Aorta (tissue), 5 donors: ENCODE measurements at places on chromosomes 2 and 18. TPM values are rescaled to one million over a fixed set of nuclear protein-coding genes. Genes with fewer than 3 reads are reported as not detected.

- H3K36me3 ChIP-seq = peaks cover 2% of the 10 kb centered on the region
- H3K27ac ChIP-seq = no peak overlapping the region
- H3K4me3 ChIP-seq = no peak overlapping the region
- H3K4me1 ChIP-seq = no peaks in the 10 kb centered on the region
- no peaks in the 10 kb centered on the region for H3K27me3 ChIP-seq
Measured at GRCh38 chr2:241665731-241666440, 20.7 kb downstream of the DTYMK start.

DNA sequence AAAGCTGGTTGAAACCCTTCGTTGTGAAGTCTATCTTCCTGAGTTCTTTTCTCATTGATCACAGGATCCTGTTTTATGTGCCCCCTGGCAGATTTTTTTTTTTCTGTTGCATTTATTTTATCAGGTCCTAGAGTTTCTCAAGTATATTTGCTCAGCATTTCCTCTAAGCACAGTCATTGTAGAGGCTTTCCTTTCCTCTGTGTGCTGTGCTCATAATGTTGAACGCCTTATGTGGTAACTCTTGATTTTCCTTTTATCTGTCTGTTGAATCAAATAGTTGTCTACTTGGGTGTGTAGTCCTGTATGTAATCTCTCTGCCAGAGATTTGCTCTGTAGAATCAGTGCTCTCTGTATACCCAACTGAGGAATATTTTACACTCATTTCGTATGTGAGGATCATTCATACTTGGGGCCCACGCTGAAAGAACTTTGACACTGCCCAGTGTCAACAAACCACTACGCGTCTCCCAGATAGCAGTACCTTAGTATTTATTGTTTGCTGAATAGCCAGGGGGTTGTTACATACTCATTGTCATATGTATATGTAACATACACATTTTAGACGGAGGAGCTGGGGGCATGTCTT, 118.2 kb downstream of the CTNNA2 start:
- H3K4me1 ChIP-seq = no peaks in the 10 kb centered on the region
- H3K27me3 ChIP-seq = no peaks in the 10 kb centered on the region
- H3K4me3 ChIP-seq = no peak overlapping the region
- DNase-seq = no peak

DNA sequence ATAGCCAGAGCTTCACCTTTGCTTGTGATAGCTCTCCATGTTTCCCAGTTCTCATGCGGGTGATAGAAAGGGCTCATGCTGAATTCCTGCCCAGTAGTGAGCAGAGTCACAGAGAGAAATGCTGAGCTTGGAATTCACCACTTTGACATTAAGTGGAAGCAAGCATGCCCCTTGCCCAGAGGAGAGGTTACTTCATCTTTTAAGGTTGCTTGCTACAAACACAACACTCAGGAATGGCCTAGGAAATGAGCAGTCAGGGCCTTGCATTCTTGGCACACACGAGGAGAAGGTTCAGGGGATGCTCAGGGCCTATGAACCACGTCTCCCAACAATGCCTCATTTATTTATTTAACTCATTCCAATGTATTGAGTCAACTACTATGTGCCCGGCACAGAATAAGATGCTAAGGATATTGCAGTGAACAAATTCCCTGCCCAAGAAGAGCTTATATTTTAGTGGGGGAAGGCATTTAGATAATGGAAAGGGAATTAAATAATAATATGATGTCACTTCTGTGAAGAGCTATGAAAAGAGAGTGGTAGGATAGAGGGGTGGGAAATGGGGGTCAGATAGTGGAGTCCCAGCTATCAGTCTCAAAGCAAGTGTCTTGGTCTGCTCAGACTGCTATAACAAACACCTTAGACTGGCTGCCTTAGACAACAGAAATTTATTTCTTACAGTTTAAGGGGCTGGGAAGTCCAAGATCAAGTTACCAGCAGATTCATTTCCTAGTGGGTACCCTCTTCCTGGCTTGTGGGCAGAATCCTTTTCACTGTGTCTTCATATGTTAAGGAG, 42.1 kb downstream of the DDX18 start:
- H3K27ac ChIP-seq = no peak overlapping the region
- no peaks in the 10 kb centered on the region for H3K4me1 ChIP-seq
- no peak for DNase-seq
- H3K4me3 ChIP-seq = no peak overlapping the region
- H3K27me3 ChIP-seq = no peaks in the 10 kb centered on the region
- H3K36me3 ChIP-seq = no peaks in the 10 kb centered on the region

DNA sequence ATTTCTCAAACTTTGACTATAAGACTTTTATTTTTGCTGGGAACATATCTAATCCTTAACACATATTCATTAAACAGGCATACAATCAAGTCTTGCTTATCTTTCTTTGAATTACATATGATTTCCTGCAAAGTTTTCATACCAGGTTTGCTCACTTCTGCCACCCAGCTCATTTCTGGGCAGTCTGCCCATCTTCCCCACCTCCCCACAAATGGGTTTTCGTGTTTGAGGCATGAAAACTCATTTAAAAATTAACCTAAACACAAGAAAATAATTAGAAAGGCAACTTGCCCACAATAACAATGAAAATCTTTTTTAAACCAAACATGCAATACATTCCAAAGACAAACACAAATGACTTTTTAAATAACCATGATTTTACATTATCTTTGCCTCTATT, 3.4 kb downstream of the CHST9 start:
- no peaks in the 10 kb centered on the region for H3K27me3 ChIP-seq
- H3K4me3 ChIP-seq = no peak overlapping the region
- H3K4me1 ChIP-seq = no peaks in the 10 kb centered on the region
- no peaks in the 10 kb centered on the region for H3K36me3 ChIP-seq

DNA sequence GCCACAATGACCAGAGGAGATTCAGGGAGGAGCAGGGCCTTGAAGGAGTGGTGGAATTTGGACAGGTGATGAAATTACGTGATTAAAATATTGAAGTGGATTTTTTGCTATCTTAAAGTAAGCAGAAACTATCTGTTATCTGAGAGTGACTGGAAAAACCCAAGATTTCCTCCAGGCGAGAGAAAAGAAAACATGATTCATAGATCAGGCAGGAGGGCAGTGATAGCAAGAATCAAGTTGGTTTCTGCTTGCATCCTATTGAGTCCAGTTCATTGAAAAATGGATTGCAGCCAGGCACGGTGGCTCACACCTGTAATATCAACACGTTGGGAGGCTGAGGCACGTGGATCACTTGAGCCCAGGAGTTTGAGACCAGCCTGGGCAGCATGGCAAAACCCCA, 127.8 kb downstream of the NXPH2 start:
- no peaks in the 10 kb centered on the region for H3K4me1 ChIP-seq
- no peak for DNase-seq
- no peaks in the 10 kb centered on the region for H3K27me3 ChIP-seq
- no peaks in the 10 kb centered on the region for H3K36me3 ChIP-seq

- no peaks in the 10 kb centered on the region for H3K4me1 ChIP-seq
- DNase-seq = no peak
- H3K27me3 ChIP-seq = no peaks in the 10 kb centered on the region
- no peak overlapping the region for H3K27ac ChIP-seq
- no peak overlapping the region for H3K4me3 ChIP-seq
- no peaks in the 10 kb centered on the region for H3K36me3 ChIP-seq
Measured at GRCh38 chr2:20430035-20430434, 16.8 kb upstream of the RHOB start.

DNA sequence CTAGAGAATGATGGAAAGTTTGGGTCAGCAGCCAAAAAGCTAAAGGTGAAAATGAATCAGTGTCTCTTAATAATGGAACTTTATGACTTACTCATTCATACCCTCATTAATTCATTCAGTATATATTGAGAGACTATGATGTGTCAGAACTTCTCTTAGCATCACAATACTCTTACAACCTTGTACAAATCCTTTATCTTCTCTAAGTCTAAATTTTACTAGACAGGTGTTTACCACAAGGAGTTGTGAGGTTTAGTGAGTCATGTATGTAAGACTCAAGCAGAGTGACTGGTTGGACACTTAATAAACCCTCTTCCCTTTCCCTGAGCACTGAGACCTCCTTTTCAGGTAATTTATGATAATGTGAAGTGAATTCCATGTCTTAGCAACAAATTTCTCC, 129.6 kb downstream of the PPP1R1C start:
- no peaks in the 10 kb centered on the region for H3K4me1 ChIP-seq
- no peak overlapping the region for H3K27ac ChIP-seq
- no peak overlapping the region for H3K4me3 ChIP-seq
- DNase-seq = no peak

DNA sequence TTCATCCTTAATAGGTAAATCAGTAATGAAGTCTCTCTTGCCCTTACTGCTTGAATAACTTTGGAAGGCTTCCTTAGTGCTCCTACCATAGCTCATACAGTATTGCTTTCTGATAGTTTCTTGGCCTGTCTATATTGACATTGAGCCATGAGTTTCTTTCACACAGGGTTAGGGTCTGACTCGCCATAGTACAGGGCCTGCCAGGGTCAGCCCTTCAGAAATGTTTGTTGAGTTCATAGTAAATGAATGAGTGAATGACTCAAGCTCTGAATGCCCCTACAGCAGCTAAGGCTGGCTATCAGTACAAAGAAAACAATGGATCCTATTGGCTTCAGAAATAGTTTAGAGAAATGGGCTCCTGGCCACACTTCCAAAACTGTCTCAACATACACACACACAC, 65.0 kb upstream of the LRATD1 start:
- no peak overlapping the region for H3K27ac ChIP-seq
- no peak overlapping the region for H3K4me3 ChIP-seq
- no peaks in the 10 kb centered on the region for H3K4me1 ChIP-seq
- H3K27me3 ChIP-seq = no peaks in the 10 kb centered on the region
- DNase-seq = no peak

GRCh38 chr2:45275806-45276205, 266.6 kb upstream of the SIX2 start:
- no peaks in the 10 kb centered on the region for H3K36me3 ChIP-seq
- peaks cover 5% of the 10 kb centered on the region for H3K4me1 ChIP-seq
- H3K4me3 ChIP-seq = no peak overlapping the region
- H3K27me3 ChIP-seq = no peaks in the 10 kb centered on the region

DNA sequence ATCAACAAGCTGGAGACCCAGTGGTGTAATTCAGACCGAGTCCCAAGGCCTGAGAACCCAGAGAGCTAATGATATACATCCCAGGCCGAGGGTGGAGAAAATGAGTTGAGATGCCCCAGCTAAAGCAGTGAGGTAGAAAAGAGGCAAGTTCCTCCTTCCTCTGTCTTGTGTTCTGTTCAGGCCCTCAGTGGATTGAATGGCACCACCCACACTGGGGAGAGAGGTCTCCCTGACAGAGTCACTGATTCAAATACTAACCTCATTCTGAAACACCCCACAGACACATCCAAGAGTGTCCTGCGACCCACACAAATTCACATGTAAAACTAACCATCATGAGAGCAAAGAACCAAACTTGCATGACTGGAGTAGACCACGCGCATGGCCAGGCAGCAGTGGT, 215.3 kb downstream of the ANAPC1 start:
- no peak overlapping the region for H3K27ac ChIP-seq
- H3K4me3 ChIP-seq = no peak overlapping the region
- no peaks in the 10 kb centered on the region for H3K36me3 ChIP-seq
- no peaks in the 10 kb centered on the region for H3K27me3 ChIP-seq
- DNase-seq = no peak

DNA sequence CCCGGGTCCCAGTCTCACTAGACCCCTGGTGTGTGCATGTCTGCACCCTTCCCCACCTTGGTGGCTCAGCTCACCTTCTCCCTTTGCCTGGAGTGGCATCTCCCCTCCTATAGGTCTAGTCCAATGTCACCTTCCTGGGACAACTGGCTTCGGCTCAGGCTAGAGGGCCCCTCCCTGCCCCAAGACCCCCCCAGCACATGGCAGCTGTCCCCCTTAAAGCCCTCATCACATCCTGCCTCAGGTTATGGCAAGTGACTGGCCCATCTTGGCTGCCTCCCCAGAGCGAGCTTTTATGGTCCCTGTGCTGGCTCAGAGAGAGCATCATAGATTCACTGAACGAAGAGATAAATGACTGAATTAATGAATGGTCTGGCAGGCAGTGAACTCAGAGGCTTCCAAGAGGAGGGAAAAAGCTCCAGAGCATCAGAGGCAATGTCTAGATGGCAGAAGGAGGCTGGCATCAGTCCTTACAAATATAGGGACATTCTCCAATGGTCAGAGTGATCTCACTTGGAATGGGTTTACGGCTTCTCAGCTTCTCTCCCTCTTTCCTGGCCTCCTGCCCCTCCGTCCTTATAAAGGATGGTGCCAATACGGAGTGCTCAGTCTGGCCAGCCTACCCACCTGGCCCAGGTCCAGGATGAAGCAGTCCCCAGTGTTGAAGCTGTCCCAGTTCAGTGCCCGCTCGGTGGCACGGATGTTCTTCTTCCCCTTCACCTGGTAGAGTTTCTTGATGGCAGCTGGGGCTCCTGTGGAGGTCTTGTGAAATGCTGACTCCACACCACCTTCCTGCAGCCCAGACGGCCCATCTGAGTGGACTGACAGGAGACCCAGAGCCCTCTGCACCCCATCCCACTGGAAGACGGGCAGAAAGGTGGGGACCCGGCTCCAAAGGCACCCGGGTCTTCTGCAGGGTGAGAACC, 9.4 kb downstream of the CAPG start:
- H3K4me1 ChIP-seq = no peaks in the 10 kb centered on the region
- H3K4me3 ChIP-seq = no peak overlapping the region
- DNase-seq = peak; percentile 58
- no peaks in the 10 kb centered on the region for H3K27me3 ChIP-seq
- H3K27ac ChIP-seq = no peak overlapping the region

DNA sequence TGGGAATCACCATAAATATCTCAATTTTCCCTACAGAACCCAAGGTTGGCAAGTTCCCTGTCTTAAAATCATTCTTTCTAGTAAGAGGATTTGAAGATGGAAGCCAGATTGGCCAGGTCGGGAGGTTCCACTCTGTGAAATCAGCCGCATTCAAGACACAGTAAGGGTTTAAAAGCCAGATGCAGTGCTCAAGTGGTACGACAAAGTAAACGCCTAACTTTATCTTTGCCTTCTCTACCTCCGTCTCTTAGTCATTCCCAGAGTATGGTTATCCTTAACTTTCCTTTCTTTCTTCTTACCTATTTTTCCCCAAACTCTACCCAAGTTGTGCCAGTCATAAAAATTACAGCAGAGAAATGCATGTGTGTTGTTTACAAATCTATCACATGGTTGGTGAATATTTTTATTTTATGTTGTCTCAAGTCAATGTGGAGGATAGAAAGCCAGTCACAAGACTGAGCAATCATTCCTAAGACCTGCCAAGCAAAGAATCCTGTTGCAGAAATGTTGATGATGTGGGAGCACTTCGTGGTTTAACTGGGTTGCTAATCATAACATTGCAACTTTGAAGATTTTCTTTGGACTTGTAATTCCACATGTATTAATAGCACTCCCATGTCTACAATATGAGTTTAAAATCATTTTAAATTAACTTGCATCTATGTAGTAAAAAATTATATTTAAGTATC, 62.6 kb downstream of the SLC40A1 start:
- peaks cover 6% of the 10 kb centered on the region for H3K4me1 ChIP-seq
- no peak overlapping the region for H3K27ac ChIP-seq
- no peak for DNase-seq
- no peaks in the 10 kb centered on the region for H3K36me3 ChIP-seq
- H3K4me3 ChIP-seq = no peak overlapping the region
- H3K27me3 ChIP-seq = no peaks in the 10 kb centered on the region

- no peaks in the 10 kb centered on the region for H3K27me3 ChIP-seq
- peaks cover 2% of the 10 kb centered on the region for H3K4me1 ChIP-seq
- H3K27ac ChIP-seq = no peak overlapping the region
- peaks cover 2% of the 10 kb centered on the region for H3K36me3 ChIP-seq
- H3K4me3 ChIP-seq = no peak overlapping the region
- DNase-seq = no peak
Measured at GRCh38 chr2:197031803-197032202, 105.3 kb upstream of the PGAP1 start.

The NEURL3 gene
- total RNA-seq = 0.33 TPM

The COBLL1 gene
- 63.5 TPM for total RNA-seq

The CAVIN2 gene
- total RNA-seq = 37.8 TPM

The SGPP2 gene
- 0.54 TPM for total RNA-seq

The FAM237A gene
- total RNA-seq = not detected

The CNTNAP5 gene
- not detected for total RNA-seq
